ENCODE measurements at places on chromosomes 4 and X.

DNA sequence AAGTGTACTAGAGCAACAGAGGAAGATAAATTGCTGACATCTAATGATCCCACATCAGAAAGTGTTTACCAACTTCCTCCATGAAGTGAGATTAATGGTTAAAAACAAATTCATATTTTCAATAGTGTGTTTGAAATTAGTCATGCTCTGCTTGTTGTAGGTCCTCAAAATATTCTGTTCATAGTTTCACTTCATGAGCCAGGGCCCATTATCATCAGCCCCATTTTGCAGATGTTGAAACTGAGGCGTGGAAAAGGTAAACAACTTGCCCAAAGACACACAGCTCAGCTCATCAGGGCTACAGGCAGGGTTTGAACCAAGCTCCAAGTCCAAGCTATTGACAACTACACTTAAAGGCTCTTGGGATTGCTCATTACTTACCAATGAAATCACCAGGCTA lies 103.5 kb upstream of the PPARGC1A start:
- no peak for DNase-seq

DNA sequence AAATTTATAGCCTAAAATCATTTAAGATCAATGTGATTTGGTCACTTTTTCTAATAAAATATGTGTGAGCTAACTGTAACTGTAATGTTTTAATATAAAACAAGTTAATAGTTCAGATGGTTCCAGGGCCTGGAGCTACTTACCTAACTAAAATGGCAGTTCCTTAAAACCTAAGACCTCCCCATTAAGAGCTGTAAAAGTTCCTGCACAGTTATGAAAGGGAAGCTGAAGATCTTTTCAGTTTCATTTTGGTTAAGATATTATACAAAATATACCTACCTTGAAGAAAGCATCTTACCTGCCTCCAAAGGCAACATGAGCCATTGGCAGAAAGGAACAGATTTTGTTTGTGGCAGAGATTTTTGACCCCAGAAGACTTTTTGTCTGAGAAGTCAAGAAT lies 30.1 kb downstream of the HPF1 start:
- no peak for DNase-seq

- DNase-seq, result no peak
Observed at GRCh38 chr4:702618-703048, 3.0 kb upstream of the PCGF3 start.

DNA sequence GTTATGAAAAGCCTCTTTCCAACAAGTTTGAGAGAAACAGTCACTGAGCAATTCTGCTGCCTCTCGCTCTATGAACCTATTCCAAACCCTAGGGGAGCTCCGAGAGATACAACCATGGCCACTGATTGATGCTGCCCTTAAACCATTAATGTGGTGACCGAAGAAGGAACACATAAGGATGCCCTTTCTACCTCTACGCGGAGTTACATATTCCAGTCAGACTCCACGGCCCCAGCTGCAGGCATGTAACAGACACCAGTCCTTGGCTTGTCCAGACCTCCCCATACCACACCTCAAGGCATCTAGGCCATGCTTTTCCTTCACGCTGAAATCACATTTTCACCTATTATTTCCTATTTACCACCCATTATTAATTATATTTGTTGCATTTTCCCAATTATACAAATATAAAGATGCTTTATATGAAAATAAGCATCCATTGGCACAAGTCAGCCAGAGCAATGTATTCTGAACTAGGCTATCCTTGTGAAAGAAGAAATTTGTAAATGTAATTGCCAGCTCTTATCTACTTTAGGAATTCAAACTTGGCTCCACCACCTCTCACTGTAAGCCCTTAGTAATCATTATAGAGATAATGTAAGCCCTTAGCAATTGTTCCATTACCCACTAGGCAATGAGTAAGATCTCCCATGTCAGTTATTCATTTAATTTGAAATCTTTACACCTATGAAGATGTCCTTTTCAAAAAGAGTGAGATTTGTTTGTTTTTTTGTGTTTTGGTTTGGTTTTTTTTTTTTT lies 338.4 kb downstream of the NR3C2 start:
- no peak for DNase-seq
